ENCODE measurements at places on chromosomes 4 and X.

- no peak for DNase-seq
These were observed 446.3 kb downstream of the TRAM1L1 start for GRCh38 chr4:116639070-116639577.

- DNase-seq: no peak
These were observed 10.1 kb upstream of the MPP1 start for GRCh38 chrX:154815274-154815818.

DNA sequence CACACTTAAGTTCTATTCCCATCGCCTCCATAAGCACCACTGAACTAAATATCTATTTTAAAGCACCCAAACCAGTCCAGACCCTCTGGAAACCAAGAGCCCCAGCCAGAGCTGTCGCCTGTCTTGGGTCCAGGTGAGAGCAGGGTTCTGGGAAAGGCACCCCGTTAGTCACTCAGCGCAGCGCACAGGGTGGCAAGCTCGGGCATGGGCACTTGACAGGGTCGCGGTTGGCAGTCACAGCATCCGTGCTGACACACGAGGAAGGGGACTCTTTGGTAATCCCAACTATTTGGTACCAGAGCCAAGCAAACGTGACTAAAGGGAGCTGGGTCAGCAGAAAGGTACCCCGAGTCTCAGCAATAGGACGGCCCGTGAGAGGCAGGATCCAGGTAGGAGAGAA lies 24.3 kb upstream of the ETNPPL start:
- DNase-seq: no peak

GRCh38 chr4:172778583-172778982 lies 390.0 kb upstream of the GALNT7 start:
- no peak for DNase-seq

DNA sequence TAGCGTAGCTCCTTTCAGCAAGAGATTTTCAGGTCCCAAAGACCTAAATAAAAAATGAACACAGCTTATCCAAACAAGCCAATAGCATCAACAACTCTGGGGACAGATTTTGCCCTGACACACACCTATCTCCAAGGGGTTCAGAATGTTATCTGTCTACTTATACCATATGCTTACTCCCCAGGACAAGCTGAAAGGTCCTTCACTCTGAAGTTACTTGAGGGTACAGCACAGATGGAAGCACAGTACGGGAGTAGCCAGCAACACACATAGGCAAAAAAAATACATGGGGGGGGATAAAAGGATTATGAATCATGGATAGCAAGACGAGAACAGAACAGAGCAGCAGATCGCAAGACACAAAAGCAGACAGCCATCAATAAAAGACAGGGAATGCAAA lies 90.7 kb upstream of the MCF2 start:
- DNase-seq: no peak

DNA sequence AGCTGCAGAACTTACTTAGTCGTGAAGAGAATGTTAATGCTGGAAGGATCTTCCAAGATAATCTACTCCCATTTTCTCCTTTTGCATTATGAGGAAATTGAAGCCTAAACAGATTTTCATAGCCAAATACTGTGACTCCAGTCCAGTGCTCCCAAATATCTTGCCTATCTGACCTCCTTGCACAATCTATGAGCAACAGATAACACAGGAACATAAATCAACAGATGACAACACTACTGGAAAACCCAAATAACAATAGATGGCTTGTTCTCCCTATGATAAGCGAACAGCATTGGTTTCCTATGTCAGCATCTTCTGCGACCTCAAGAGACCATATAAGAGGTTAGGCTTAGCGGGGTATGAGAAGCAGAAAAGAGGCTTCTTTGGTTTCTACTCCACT lies 88.0 kb downstream of the CORIN start:
- no peak for DNase-seq

GRCh38 chrX:5753291-5753690 lies 475.4 kb downstream of the NLGN4X start:
- no peak for DNase-seq

- DNase-seq: no peak
These were observed 16.1 kb upstream of the AMBN start for GRCh38 chr4:70575964-70576363.

DNA sequence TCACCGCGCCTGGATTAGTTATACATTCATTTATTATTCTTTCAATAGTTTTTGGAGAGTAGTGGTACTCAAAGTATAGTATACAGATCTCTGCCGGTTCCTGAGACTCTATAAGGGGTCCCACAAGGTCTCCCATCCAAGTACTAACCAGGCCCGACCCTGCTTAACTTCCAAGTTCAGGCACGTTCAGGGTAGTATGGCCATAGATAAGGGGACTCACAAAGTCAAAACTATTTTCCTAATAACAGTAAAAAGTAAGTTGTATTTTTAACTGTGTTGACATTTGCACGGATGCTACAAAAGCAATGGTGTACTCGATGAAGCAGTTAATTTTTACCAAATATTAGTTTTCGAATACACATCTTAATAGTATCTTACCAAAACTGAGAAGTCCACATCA lies 84.4 kb upstream of the STK26 start:
- no peak for DNase-seq

DNA sequence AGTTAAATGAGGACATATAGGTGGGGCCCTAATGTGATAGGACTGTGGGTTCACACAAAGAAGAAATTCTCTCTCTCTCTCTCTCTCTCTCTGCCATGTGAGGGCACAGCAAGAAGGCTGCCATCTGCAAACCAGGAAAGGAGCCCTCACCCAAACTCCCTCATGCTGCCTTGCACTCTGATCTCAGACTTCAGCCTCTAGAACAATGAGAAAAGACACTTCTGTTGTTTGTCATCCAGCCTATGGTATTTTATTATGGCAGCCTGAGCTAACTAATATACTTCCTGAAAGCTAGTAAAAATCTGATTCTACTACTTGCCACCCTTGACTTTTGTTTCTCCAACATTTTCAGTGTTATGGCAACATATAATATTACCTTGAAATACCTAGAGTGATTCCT lies 425.9 kb downstream of the SPOCK3 start:
- no peak for DNase-seq

GRCh38 chr4:2288051-2288541 lies 26.2 kb upstream of the MXD4 start:
- no peak for DNase-seq

- DNase-seq: no peak
These were observed 590 bp upstream of the NAF1 start for GRCh38 chr4:163167333-163167626.

DNA sequence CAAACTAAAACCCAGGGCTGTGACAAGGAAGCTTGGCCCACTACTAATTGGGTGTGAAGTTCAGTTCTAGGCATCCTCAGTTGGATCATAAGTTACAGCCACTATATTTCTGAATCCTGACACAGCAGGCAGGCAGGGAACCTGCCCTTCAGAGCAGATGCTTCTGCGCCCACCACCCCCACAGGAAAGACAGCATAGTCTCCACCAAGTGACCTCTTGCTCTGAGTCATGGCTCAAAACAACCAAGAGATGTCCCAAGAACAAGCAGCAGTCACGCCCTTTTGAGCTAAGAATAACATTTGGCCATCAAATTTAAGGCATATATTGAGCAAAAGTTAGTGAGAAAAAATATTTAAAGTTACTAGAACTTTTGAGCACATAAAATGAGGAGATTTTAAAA lies 170.7 kb upstream of the SMARCAD1 start:
- no peak for DNase-seq

GRCh38 chr4:188008377-188008776 lies 12.8 kb downstream of the ZFP42 start:
- DNase-seq: no peak

DNA sequence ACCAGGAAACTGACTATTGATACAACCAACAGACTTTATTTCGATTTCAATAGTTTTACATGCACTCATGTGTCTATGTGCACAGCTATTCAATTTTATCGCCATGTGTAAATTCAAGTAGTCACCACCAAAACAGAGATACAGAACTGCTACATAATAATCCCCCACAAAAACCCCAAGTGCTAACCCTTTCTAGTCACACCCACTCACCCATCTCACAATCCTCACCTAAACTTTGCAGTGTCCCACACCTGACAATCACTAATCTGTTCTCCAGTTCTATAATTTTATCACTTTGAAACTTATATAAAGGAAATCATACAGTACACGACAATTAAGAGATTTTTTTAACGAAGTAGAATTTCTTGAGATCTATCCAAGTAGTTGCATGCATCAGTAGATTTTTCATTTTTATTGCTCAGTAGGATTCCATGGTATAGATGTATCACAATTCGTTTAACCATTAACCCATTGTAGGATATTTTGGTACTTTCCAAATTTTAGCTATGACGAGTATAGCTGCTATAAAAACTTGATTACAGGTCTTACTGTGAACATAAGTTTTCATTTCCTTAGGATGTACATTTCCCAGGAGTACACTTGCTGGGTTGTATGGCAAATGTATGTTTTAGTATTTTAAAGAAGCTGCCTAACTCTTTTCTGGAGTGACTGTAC lies 85.9 kb downstream of the CASK start:
- no peak for DNase-seq

DNA sequence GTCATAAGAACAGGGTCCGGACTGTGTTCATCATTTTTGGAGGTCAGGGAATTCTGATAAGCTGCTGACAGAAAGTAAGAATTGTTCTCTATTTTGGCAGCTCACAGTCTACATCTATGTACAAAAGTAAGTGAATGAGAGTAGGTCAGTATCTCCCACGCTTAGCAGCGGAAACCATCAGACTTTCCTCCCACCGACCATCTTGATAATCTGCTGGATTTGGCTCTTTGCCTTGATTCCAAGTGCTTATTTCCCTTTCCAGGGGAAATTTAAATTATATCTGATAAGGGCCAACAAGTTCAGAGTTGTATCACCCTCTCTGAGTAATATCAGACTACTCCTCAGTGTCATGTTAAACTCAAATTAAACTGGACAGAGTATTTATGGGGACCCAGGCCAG lies 118.0 kb downstream of the CAMK2D start:
- no peak for DNase-seq

DNA sequence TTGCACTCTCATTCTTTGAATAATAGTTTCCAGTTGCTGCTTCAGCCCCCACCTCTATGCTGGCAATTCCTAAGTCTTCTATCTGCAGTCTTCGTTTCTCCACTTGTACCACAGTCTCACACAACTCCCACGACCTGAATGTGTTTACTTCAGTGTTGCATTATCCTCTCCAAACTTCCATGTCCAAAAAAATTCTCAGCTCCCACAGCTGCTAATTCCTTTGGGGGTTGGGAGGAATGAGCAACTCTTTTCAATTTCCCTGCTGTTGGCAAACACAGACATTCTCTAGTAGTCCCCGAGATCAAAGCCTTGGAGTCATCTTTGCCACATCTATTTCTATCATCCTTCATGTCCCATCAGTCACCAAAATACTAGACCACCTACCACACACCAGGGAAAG lies 14.4 kb upstream of the CDS1 start:
- DNase-seq: no peak

GRCh38 chrX:46941341-46941740 lies 29.1 kb downstream of the JADE3 start:
- no peak for DNase-seq

- DNase-seq: no peak
These were observed 13.0 kb upstream of the TMEM156 start for GRCh38 chr4:39044956-39045826.

- no peak for DNase-seq
These were observed 18.2 kb downstream of the UGT2B11 start for GRCh38 chr4:69196209-69196965.

DNA sequence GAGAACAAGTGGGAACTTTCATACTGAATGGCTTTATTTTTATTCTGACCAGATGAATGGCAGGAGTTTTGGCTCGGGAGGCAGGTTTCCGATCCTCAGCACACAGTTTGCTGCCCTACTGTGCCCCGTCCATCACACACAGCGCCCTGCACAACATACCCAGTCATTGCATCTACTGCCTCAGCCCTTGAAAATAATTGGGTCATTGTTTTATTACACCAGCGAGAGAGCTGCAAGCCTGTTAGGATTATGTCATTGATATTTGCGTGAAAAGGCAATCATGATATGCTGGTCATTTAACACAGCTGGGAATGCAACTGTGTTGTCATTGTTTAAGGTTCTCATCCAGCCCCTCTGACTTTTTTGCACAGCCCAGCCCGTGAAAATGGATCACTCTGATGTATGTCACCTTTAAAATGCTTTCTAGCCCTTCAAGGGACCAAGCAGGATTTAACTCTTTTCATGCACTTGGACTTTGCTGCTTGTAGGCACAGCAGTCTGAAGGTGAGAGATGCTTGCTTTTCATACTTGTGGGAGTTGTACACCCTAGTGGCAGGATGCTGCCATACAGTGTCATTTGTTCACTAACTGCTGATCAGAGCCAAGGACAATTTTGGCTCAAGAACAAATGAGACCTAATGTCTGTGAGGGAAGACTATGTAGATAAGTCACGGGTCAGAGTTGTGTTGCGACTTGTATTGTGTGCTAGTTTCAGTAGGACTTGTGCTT lies 62.3 kb downstream of the RTL9 start:
- DNase-seq: no peak

GRCh38 chr4:144969821-144970220 lies 128.2 kb downstream of the ANAPC10 start:
- no peak for DNase-seq

DNA sequence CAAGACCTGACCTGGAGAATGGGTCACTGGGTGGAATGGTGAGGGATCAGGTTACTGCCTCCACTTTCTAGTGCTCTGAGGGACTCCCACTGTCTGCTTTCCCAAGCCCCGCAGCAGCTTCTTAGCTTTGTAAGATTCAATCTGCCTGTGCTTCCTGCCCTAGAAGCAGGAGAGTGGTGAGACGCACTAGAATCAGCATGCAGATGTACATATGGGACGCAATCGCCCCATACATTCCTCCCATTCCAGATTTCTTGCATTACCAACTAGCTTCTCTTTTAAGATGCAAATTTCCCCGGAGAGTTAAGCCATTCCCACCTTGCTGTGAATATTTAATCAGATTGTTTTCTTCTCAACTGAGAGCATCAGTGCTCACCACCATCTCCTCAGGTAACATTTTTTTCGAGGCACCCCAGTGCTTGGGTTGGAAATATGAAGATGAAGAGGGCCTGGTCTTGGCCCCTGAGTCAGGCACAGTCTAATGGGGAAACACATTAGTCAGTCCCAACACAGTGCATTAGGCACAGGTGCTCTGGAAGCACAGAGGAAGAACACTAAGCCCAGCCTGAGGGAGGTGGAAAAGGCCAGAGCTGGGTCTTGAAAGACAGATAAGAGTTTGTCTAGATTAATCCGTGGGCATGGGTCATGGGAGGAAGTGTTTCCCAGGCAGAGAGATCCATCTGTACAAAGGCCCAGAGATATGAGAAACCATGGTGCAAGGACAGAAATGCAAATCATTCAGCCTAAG lies 66.7 kb upstream of the PRPS1 start:
- no peak for DNase-seq

Measured in HS-27A (cell line).